ENCODE measurements at places on chromosomes 2 and 18.

DNA sequence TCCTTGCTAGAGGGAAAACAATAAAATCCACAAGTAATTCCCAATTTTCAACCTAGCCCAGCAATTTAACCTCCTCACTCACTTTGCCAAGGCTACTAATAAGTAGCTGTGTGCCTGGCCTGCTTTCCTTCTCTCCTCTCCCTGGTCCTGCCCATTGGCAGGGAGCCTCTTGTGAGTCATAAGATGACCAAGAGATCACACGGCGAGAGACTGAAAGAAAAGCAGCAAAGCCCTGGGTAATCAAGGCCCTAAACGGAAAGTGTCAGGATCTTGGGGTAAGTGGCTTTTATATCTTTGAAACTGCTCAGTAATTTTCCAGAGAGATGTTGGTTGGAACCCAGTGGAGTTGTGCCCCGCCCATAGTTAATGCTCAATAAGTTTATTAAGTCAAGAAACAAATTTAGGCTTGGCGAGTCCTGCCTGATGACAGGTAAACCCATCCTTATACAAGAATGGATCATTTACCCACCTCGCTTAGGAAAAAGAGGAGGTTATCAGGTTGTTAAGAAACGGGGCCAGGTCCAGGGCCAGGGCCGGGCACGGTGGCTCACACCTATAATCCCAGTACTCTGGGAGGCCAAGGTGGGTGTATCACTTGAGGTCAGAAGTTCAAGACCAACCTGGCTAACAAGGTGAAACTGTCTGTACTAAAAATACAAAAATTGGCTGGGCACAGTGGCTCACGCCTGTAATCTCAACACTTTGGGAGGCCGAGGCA, 10.0 kb upstream of the ADAM17 start:
- DNase-seq, result no peak

DNA sequence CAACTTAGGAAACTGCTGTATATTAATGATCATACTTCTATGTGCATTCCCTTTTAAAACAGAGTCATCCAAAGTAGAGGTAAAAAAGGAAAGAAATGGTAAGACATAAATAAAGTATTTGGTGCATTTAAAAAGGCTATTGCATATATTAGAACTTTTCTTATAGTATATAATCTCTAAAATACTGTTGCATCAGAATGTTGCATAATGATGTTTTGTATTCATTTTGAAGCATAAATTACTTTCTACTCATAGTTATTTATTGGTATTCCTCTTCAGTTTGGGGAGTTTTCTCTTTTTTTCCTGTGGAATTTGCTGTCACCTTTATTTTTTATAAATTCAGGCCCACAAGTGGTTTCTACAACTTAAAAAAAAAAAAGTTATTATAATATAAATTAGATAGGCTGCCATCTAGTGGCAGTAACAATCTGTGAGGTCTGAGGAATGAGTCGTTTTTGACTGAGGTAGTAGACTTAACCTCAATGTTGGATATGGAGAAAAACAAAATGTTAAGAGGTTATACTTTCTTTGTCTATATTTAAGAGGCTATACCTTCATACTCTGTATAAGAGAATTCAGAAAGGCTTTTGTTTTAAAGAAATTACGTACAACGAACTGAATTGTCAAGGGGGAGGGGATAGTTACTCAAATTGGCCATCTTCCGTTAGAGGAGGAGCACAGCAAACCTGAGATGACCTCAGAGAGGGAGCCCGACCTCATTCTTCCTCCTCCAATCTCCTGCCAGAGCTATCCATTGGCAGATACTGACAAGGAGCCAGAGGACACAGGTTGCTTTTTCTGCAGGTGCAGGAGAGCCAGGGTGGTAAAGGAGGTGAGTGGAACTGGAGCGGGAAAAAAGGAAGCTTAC, 23.8 kb downstream of the ANKAR start:
- no peak for DNase-seq

- DNase-seq, result no peak
These were observed 38.9 kb downstream of the ADCY3 start for GRCh38 chr2:24881158-24881557.

GRCh38 chr2:44107086-44107740, 61.5 kb upstream of the PPM1B start:
- DNase-seq, result no peak

- DNase-seq, result no peak
These were observed 267.6 kb upstream of the MGAT5 start for GRCh38 chr2:133986081-133986837.

DNA sequence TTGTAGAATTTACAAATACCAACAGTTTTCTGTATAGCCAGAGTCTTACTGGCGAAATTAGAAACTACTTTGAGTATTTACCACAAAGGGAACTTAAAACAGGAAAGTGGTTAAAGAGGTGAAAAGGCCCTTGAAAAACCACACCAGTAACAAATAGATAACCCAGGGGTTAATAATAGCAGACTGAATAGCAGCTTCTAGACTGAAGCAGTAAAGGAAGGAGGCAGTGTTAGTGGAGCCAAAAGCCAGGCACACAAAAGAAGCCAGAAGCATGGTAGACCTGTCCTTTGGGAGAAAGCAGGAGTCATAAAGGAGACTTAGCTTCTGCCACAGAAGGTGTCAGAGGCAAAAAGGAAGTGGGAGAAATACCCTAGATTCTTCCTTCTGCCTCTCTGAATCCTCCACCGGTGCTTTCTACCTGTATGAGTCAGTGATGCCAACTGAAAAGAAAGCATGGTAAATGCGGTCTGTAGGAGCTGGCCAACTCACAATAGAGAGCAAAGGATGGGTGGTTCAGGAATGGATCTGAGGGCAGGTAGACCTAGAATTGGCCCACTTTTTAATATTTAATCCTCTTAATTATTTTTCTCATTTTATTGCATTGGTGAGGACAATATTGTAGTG, 97.3 kb downstream of the ARL6IP6 start:
- no peak for DNase-seq

GRCh38 chr2:70645733-70646419, 92.2 kb upstream of the TGFA start:
- DNase-seq, result no peak

DNA sequence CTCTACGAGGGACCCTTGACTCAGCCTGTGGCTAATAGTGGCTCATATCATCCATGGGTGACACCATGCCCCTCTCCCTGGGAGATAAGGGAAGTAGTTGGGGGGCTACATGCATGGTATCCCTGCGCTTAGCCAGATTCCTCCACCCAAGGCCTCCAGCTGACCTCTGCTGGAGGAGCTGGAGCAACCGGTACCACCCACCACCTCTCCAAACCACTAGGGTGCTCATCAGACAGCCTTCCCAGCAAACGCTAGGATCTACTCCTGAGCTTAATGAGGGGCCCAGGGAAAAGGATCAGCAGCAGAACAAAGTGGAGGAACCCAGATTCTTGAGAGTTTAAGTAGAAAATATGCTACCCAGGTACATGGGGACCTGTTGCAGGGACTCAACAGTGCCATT, 75.9 kb upstream of the CAPN13 start:
- DNase-seq, result no peak

DNA sequence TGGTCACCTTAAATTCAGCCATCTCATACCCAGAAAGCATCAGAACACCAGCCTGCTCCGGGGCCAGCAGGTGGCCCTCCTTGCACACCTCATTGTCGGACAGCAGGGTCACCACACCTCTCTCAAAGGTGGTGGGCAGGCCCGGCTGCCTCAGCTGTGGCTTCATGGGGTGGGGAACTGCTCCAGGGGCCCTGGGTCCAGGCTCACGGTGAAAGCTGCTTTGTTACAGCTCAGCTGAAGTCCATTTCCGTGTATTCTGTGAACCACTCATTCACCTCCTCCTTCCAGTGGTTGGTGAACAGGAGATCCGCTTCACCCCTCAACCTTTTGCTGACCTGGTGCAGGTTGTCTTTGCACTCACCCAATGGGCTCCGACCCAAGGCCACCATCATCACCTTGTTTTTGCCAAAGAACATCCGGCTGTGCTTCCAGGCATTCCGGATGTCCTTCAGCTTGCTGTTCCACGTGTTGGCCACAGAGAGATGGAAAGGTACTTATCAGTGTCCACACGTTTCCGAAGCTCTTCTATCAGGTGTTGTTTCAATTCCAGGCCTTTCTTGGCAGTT, 78.6 kb upstream of the LDLRAD4 start:
- DNase-seq, result no peak

- no peak for DNase-seq
These were observed 526.8 kb downstream of the TDRD15 start for GRCh38 chr2:21650569-21650968.

GRCh38 chr2:98830571-98831145, 99.7 kb upstream of the MGAT4A start:
- DNase-seq, result no peak

DNA sequence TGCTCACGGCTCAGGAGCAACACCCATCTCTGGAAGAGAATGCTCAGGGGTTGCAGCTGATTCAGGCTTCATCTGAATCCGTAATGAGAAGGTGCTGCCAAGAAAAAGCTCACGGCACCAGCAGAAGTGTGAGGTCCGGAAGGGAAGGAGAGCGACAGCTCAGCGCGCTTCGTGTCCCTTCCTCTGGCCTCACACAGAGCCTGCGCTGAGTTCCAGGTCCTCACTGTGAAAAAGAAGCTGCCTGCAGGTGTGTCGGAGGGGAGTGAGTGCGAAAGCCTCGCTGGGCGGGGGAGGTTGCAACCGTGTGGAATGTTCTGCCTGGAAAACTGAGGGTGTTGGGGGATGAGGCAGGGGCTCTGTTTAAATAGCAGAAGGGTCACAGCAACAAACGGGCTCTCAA, 76.2 kb upstream of the TWIST2 start:
- DNase-seq, result no peak

DNA sequence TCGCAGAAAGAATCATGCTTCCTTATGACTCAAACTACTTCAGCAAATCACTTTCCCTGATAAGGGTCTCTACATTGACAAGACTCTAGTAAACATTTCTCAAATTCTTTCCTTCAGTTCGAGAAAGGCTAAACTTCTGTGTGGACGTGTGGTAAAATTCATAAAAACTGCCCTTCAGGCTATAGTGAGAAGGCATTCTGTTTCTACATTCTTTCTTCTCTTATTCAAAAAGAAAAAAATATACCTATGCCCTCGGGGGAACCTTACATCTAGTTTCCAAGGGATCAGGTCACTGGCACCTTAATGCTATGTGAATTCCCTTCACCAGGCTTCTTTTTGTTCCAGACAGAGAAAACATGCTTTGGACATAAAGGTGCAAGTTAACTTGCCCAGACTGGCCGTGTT, 4.9 kb downstream of the VIT start:
- no peak for DNase-seq

GRCh38 chr18:76972846-76973519, 150.6 kb downstream of the ZNF236 start:
- no peak for DNase-seq

GRCh38 chr2:189608795-189609422, 28.3 kb upstream of the SLC40A1 start:
- DNase-seq, result no peak

GRCh38 chr18:7596147-7596546, 29.0 kb downstream of the PTPRM start:
- DNase-seq, result no peak

GRCh38 chr2:169018390-169018789, 12.7 kb downstream of the ABCB11 start:
- no peak for DNase-seq

- DNase-seq, result no peak
These were observed 37.6 kb downstream of the NXPH2 start for GRCh38 chr2:138742441-138743057.

GRCh38 chr2:203783496-203784203, 77.2 kb downstream of the CD28 start:
- no peak for DNase-seq

DNA sequence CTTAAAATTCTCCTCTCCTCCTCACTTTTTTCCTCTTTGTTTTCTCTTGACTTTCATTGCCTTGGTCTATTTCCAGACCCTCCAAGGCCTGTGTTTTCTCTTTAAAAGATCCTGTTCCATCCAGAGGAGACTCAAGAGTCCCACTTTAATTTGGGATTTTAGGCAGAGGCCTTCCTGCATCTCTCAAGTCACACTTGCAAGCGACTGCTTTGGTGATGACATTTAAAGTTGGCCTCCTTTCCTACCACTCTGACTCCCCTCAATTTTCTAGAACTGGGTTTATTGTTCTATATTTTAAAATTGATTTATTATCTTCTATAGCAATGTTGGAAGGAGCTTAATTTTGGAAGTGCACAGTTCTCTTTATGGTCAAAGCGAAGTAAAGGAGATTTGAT, 16.3 kb downstream of the ASAP2 start:
- DNase-seq, result no peak

DNA sequence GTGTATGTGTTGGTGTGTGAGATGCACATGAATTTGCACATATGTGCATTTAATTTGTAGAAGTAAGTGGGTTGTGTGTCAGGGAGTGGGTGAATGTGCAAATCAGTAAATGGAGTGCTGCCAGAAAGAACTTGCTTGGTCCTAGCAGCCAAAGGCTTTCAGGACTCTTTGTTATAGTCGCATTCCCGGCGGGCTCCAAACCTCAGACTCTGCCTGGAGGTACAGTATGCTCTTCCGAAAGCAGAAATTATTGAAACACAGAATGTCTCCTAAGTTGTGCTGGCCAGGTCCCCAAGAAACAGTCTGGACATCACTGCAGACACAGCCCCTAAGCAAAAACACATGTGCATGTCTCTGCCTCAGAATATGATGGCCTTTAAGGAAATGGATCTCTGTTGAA, 232.4 kb downstream of the INSIG2 start:
- DNase-seq, result no peak

DNA sequence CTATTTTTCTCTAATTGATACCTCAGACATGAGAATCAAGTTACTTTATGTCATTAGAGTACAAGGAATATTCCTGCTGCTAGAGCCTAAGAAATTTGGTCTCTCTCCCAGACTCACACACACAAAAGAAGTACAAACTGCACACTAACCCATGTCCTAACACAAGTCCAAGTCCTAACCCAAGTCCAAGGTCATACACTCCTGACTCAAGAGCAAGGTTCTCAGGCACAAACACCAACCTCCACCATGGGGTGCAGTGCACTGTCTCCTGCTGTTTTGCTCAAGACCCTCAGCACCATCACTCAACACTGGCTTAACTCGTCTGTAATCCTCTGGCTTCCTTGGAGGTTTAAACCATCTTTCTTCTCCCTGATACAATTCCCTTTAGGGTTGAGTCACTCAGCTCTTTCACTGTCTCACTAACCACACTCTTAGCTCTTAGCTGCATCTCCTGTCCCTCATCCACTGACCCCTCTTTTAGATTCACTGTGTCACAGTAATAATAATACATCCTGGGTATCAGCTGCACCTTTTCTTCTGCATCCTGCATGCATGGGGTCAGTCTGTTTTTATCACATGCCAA, 129.8 kb downstream of the BCL2L11 start:
- DNase-seq, result no peak

DNA sequence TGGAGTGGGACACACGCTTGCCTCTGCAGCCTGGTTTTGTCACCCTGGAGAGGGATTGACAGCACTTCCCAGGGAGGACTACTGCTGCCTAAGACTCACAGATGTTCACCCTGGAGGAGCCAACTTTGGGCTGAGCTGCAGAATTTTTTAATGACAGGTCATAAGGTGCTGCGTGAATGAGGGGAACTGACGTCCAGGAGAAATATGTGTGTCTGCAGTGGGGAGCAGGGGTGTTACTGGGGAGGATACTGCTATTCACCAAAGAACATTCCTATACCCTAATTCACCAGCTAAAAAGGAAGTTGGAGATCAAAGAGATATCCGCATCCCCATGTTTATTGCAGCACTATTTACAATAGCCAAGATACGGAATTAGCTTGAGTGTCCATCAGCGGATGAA, 144.4 kb downstream of the MGAT5 start:
- no peak for DNase-seq

Measured in stimulated activated CD8-positive, alpha-beta memory T cell treated with anti-CD3 and anti-CD28 coated beads, Interleukin-2, amount 100 ng/mL, for 48 hours (primary cell).